HCT116 (cell line): ENCODE measurements at places on chromosomes 13 and 19.

GRCh38 chr13:61685682-61686012, 270.0 kb upstream of the PCDH20 start:
- DNase-seq: peak; percentile 3

DNA sequence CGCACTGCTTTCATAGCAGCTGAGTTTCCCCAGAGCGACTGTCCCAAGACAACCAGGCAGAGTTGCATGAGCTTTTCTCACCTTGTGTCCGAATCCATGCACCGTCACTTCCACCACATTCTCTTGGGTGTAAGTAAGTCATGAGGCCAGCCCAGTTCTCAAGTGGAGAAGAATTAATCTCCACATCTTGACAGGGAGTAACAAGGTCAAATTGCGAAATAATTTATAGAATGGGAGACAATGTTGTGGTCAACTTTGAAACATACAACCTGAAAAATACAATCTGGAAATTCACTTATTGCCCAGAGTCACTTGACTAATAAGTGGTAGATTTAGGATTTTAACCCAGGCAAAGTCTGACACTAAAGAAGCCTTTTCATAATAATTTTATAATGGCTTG, 123.7 kb downstream of the UFM1 start:
- no peak for DNase-seq

DNA sequence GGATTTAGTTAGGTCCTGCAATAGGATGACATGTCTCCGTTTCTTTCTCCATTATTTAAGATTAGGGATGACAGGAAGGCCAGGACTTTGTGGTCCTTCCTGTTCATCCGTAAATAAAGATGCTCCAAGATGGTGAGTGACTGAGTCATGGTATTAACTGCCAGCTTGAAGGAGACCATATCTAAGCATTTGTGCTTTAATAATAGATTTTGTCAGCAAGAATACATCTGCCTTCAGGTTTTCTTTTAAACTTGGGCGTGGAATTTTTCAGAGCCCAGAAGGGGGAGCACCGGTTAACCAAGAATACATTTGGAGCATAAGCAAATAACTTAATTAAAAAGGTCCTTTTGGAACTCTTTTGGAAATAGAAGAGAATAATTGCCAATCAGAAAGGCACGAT, 68.2 kb downstream of the ARHGAP35 start:
- no peak for DNase-seq

DNA sequence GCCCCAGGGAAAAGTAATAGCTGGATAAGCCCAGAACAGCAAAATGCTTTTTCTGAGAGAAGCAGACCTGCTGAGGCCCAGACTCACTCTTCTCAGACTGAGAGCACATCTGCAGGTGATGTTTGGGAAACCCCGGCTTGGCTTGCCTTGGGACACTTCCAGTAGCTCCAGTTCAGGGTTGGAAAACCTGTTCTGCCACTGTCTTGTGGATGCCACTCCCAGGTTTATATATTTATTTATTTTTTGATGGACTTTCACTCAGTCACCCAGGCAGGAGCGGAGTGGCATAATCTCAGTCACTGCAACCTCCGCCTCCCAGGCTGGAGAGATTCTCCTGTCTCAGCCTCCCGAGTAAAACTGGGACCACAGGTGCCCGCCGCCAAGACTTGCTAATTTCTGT, 8.0 kb upstream of the SMARCA4 start:
- DNase-seq: peak; percentile 26

DNA sequence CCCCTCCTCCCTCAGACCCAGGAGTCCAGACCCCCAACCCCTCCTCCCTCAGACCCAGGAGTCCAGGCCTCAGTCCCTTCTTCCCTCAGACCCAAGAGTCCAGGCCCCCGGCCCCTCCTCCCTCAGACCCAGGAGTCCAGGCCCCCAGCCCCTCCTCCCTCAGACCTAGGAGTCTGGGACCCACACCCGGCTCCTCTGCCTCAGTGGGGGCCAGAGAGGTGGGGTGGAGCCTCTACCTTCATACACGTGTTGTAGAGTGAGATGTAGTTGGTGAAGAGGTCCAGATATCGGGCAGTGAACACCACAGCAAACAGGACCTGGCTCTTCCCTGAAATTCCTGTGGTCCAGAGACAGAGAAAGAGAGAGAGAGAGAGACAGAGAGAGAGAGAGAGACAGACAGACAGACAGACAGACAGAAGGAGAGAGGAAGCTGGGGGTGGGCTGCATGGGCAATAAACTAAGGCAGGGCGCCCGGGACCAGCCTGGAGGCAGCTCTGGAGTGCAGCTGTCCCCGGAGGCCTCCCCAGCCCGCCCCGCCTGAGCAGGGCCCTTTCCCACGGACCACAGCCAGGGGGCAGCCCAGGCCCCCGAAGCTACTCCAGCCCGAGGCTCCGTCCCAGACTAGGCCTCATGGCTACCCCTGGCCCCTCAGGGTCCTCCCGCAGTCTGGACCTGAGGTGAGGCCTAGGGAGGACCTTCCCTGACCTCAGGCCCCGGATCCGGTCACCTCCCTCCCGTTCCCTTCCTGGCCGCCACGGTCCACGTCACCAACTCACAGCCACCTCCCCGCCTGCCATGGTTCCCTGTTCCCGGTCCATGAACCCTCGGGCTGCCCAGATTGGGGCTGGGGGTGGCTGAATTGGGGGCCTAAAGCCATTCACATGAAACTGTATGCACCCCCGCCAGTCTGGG, 907 bp downstream of the KDELR1 start:
- DNase-seq: no peak

GRCh38 chr19:5001615-5002014, 32.7 kb downstream of the KDM4B start:
- DNase-seq: peak; percentile 32

GRCh38 chr19:2543463-2544442, 67.8 kb downstream of the GADD45B start:
- DNase-seq: peak; percentile 91

- no peak for DNase-seq
Measured at GRCh38 chr13:49498206-49498605, 2.5 kb downstream of the PHF11 start.

DNA sequence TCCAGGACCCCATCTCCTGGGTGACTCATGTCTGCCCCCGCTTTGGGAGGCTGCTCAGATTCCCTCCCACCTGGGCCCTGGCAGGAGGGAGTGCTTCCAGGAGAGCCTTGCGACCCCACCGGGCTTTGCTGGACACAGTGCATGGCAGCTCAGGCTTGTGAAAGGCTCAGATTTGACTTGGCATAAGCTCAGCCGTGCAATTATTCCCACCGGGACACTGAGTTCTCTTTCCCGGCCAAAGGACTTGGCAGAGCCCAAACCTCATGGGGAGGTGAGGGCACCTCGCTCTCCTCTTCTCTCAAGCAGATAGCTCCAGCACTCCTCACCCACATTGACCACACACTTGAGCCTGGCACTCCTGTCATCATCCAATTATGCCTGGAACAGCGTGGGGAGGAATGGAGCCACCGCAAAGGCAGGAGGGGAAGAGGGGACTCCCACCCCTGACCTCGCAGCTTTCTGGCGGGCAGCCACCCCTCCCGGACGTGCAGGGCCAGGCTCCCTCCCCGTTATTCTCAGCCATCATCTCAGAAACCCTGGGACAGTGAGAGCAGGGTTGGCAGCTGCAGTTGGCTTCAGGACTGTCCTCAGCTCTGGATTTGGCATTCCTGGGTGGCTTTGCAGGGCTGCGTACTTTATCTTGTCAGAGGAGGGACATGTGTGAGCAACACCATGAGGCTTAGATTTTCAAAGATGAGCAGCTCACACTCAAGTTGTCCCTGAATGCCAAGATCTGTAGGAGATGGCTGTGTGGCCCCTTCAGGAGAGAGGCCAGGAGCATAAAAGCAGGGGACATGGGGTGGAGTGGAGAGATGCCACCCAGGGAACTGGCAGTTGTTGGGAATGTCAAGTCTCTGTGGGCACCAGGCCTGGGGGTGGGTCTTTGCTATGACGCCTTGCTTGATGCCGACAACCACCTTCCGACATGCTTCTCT, 306.2 kb downstream of the TEX29 start:
- no peak for DNase-seq

DNA sequence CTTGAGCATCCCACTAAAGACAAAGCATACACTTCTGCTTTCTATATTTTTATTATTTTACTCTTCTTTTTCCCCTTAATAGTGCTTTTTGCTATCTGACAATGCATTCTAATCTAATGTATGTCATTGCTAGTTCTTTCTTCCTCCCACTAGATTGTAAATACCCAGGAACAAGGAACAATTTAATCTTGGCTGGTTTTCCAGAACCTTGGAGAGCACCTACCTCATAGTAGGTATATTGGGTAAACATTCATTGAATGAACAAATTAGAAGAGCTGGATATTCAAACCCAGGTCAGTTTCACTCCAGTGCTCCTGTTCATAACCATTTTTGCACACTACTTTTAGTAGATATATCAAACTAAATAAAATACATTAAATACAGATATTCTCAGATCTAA, 1617.6 kb upstream of the SLC10A2 start:
- DNase-seq: no peak

- DNase-seq: no peak
Measured at GRCh38 chr19:55700813-55701212, 25.8 kb downstream of the EPN1 start.

- no peak for DNase-seq
Measured at GRCh38 chr13:30523211-30523610, 57.5 kb upstream of the HMGB1 start.

DNA sequence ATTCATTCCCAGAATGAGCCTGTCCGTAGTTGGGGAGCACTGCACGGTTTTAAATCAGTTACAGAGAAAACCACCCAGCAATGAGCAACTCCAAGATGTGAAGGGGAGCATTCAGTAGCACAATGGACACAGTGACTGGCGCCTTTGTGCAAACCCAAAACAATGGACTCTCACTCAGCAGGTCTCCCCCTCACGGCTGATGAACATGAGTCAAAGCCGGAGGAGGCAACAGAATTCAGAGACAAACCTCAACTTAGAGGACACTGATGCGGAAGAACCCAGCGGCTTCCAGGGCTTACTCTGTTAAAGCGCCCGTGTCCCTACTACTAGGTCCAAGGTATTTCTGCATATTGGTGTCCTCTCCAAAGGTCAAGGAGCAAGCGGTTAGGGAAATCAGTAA, 17.7 kb downstream of the PLEKHF1 start:
- DNase-seq: no peak

- no peak for DNase-seq
Measured at GRCh38 chr19:38952395-38953165, 21.8 kb downstream of the MRPS12 start.

GRCh38 chr19:18499055-18499775, 22.7 kb downstream of the ELL start:
- DNase-seq: no peak

GRCh38 chr13:49869519-49869918, 66.6 kb downstream of the SPRYD7 start:
- no peak for DNase-seq

- no peak for DNase-seq
Measured at GRCh38 chr13:55245005-55245644, 1895.6 kb upstream of the PRR20A start.

- DNase-seq: no peak
Measured at GRCh38 chr19:49271080-49271753, 53.8 kb downstream of the SLC6A16 start.

- DNase-seq: no peak
Measured at GRCh38 chr13:36360903-36361302, 14.7 kb upstream of the SPART start.

DNA sequence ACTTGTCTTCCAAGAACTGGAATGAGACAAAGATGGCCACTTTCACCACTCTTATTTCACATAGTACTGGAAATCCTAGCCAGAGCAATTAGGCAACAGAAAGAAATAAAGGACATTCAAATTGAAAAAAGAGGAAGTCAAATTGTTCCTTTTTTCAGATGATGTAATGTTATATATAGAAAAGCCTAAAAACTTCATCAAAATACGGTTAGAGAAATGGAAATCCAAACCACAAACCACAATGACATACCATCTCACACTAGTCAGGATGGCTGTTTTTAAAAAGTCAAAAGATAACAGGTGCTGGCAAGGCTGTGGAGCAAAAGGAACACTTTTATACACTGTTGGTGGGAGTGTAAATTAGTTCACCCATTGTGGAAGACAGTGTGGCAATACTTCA, 113.3 kb upstream of the SPRY2 start:
- no peak for DNase-seq
